ENCODE measurements at places on chromosomes 6 and 20.

- no peak for DNase-seq
Measured at GRCh38 chr6:33995309-33996119, 150.4 kb downstream of the GRM4 start.

GRCh38 chr6:152176268-152176667 lies 368.8 kb downstream of the ESR1 start:
- DNase-seq = no peak

- no peak for DNase-seq
Measured at GRCh38 chr20:19392344-19393130, 180.1 kb downstream of the SLC24A3 start.

GRCh38 chr6:64146876-64147275 lies 511.3 kb downstream of the PHF3 start:
- DNase-seq = no peak

GRCh38 chr6:90295854-90296340 lies 746 bp downstream of the BACH2 start:
- DNase-seq = peak; percentile 45

GRCh38 chr6:1381481-1382330 lies 7.7 kb upstream of the FOXF2 start:
- no peak for DNase-seq

- DNase-seq = no peak
Measured at GRCh38 chr20:18943542-18943941, 130.0 kb downstream of the SCP2D1 start.

DNA sequence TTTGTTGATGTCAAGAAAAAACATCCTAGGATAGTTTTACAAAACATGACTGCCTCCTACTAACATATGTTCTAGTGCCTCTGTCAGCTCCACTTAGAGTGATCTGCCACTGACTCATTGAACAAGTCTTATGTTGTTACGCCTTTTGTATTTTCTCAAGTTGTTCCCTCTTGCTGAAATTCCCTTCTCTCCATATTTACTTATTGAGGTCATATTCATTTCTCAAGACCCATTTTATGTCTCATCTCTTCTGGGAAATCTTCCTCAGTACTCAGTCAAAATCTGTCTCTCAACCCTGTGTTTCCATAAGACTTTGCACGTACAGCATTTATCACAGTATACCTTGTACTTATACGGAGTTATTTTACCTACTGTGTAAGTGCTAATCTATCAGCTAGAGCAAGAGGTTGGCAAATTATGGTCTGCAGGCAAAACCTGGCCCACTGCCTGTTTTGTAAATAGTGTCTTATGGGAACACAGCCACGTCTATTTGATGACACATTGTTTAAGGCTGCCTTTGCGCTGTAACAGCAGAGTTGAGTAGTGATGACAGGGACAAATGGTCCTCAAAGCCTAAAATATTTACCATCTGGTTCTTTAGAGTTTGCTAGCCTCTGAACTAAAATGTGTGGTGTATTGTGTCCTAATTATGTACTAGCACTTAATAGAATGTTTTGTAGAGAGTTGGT lies 83.4 kb downstream of the ADGRB3 start:
- DNase-seq = peak; percentile 64

DNA sequence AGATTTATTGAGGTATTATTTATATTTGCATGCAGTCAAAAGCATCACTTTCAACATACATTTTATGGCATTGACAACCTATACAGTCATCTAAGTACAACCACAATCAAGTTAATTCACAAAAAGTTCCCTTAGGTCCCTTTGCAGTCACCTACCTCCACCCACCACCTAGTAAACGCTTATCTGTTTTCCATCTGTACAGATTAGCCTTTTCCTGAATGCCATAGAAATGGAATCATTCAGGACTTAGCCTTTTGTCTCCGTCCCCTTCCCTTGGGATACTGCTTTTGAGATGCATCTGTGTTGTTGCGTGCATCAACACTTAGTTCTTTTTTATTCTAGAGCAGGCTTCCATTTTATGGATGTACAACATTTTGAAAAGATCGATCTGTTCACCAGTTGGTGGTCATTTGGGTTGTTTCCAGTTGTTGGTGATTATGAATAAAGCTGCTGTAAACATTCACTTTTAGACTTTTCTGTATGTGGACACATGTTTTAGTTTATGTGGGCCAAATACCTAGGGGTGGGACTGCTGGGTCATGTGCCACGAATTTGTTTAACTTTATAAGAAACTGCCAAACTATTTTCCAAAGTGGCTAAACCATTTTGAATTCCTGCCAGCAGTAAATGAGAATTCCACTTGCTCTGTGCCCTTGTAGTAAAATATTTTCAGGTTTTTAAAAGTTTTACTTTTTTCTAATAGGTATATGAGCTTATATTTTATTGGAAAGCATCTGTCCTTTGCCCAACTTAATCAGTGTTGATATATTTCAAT lies 17.6 kb upstream of the IFNGR1 start:
- no peak for DNase-seq

- DNase-seq = no peak
Measured at GRCh38 chr6:24922170-24922569, 13.6 kb downstream of the RIPOR2 start.

- no peak for DNase-seq
Measured at GRCh38 chr20:13996265-13996664, 949 bp downstream of the MACROD2 start.

DNA sequence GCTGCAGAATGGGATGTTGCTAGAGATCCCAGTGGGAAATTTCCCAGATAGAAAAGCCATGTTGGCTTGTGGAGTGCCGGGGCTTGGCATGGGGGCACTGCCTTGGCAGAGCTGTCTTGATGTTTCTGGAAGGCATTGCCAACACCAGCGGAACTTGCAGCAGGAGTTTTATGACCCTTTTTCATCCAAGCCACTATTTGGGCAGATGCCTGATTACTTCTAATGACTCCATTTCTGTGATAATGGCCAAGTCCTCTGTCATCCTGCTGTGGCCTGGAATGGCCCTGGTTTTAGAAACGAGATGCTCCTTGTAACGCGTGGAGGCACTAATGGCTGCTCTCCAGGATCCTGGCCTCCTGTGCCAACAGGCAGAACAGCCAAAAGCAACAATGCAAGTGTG lies 229.0 kb downstream of the ZNF217 start:
- DNase-seq = no peak

- DNase-seq = no peak
Measured at GRCh38 chr20:4779616-4780015, 57.9 kb downstream of the PRND start.

DNA sequence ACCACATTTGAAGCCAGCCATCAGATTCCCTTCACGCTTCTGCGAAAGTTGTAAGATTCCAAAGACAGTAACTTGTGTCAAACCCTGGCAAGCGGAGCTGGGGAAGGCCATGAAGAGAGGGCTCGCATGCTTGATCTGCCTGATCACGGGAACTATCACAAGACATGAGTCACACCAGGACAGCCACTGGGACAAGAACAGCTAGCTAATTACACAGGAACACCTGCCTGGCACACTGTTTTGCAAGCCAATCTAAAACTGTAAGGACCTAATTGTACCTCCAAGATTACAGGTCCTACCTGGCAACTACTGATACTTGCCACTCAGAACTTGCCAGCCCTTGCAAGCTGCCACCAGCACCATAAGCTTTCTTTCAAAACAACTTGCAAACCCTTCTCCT lies 289.3 kb downstream of the KIF16B start:
- no peak for DNase-seq

GRCh38 chr6:160510199-160510598 lies 153.9 kb downstream of the LPA start:
- peak; percentile 69 for DNase-seq

DNA sequence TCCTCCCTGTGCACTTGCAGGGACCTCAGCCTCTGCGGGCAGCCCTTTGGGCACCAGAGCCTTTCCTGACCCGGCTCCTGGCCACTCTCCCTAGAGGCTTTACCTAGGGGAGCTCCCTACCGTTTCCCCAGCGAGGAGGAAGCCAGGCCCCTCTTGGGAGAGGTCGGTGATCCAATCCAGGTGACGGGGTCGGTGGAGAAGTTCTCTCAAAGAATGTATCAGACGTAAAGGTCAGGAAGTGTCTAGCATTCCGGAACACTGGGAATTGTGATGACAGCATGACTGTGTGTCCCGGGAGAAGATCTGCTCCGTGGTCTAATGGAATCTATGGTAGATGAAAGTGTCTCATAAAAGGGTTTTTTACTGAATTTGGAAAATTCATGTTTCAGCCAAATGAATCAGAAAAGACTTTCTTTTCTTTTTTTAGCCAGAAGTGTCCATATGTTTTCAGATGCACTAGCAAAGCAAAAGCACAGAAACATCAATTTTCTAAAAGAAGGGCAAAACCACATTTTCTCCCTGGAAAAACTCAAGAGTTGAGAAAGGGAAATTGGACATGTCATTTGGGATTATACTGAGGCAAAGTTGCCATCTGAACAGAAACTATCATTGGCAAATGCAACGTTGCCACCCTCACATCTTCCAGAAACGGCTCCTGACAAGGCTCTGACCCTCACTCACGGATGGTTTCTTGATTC lies 289.4 kb downstream of the THBS2 start:
- DNase-seq = peak; percentile 16

GRCh38 chr6:137705160-137706082 lies 161.6 kb upstream of the TNFAIP3 start:
- peak; percentile 63 for DNase-seq

DNA sequence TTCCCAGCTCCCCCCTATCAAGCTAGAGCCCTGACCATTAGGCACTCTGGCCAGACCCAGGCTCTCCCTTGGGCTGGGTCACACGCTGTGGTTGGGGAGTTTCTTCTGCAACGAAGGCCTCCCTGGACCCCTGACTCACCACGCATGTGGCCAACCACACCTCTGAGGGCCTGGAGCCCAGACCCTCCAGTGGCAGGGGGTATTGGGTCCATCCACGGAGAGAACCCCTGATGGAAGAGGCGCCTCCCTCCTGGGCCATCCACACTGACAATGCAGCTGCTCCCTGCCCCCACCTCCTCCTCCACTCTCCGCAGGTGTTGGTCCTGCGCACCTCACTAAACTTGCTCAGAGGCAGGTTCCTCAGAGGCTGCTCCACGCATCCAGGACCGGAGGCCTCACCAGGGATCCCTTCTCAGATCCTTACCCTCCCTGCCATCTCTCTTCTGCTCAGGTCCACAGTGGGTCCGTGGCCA lies 125.4 kb downstream of the RNASET2 start:
- DNase-seq = no peak

GRCh38 chr6:147983581-147984366 lies 358.9 kb upstream of the SASH1 start:
- DNase-seq = no peak

Measured in brain microvascular endothelial cell (primary cell).